GM13977 (cell line): ENCODE measurements at places on chromosomes 5 and 9.

- no peak for DNase-seq
Observed at GRCh38 chr5:73962801-73963425, 336.9 kb downstream of the ARHGEF28 start.

DNA sequence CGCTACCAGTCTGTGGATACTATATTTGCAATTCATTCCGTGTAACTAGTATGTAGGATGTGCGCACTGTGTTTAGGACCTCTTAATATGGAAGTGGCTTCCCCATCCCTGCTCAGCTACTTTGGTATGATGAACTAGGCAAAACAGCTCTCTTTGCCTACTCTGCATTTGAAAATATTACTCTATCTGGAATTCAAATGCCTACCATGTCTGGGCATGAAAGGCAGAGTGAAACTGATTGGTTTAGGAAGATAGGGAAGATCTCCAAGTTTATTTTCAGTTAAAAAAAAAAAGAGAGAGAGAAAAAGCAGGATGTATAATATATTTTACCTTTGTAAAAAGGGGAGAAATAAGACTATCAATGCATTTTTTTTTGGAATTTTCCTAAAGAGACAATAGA lies 74.1 kb upstream of the ELL2 start:
- no peak for DNase-seq

- DNase-seq, result no peak
Observed at GRCh38 chr9:25381141-25381540, 297.1 kb downstream of the TUSC1 start.

GRCh38 chr9:20987521-20987920 lies 43.9 kb downstream of the HACD4 start:
- no peak for DNase-seq

DNA sequence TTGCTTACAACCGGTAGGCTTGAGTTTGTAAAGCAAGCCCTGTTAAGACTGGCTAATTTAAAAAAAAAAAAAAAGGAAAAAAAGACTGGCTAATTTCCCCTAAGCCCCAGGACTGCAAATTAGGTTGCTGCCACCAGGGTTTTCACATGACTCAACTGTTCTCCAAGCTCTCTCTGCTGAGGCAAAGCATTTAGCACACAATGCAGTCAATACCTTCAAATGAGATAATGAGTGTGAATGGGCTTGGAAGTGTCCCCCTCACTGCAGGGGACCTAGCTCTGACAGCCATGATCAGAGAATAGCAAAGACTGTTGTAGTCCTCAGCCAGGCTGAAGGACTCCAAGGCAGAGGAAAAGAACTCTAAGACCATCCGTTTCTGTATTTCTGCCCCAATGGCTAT lies 42.8 kb upstream of the ZSWIM6 start:
- no peak for DNase-seq

DNA sequence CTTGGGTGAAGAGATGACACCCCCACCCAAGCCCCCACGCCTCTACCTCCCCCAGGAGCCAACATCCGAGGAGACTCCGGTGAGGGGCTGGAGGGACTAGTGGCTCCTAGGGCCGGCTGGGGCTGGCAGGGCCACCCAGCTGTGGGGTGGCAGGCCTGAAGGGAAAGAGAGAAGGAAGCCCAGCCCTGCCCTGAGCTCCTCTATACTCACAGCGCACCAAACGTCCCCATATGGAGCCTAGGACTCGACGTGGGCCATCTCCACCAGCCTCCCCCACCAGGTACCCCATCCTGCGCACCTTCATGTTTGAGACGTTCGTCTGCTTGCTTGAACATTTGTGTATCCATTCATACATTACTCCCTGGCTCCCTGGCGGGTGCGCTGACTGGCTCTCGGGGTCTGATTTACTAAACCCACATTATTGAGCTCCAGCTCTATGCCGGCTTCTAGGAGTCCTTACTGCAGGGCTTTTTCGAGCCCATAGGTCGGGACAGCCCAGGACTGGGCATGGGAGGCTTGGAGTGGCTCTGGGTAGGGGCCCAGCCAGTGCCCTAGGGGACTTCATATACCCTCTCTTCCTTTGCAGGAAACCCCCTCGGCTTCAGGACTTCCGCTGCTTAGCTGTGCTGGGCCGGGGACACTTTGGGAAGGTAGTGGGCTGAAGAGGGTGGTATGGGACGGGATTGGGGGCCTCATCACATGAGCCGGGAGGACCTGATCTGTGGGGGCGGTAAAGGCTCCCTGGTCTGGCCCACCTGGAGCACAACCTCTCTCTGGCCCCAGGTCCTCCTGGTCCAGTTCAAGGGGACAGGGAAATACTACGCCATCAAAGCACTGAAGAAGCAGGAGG lies 9.1 kb downstream of the ZDHHC12 start:
- no peak for DNase-seq

DNA sequence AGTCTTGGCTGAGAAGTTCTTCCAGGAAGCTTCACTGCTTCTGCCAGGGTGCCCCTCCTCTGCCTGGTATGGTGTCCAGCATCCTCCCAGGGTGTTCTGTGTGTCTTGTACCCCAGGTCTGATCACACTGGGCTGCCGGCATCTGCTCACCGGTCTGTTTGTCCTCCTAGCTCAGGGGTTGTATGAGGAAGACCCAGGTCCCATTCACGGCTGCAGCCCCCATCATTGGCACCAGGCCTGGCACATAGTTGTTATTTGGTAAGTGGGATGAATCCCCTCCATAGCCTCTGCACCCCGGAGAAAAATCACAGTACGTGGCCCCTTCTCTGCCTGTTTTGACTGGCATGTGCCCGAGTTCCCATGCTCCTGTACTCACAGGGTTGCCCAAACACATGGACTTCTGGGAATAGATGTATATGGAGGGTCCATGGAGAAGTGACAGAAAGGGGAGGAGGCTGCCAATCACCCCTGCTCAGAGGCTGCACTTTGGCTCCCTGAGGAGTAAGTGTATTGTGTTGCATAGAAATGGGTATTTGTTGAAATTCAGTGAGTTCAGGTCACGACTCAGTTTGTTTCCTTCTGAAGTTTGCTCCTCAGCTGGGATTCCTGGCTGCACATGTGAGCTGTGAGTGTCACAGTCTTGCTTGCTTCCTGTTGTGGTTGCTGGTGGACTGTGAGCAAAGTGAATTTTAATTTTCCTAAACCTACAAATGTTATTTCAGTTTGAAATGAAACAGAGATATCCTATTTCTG lies 96.2 kb downstream of the HSPA4 start:
- no peak for DNase-seq

GRCh38 chr5:218457-219291 lies 554 bp downstream of the SDHA start:
- DNase-seq, result peak; percentile 29

- DNase-seq, result no peak
Observed at GRCh38 chr9:81912135-81912534, 16.1 kb upstream of the SPATA31D4 start.
